ENCODE measurements at places on chromosomes 2 and 18. TPM values are rescaled to one million over a fixed set of nuclear protein-coding genes. Genes with fewer than 3 reads are reported as not detected.

The TBR1 gene
- 2.4 TPM for total RNA-seq

GRCh38 chr18:10776493-10776892 is 250.7 kb downstream of the NAPG start:
- H3K27me3 ChIP-seq = no peaks in the 10 kb centered on the region
- H3K36me3 ChIP-seq = no peaks in the 10 kb centered on the region
- no peak for DNase-seq
- H3K4me1 ChIP-seq = no peaks in the 10 kb centered on the region

DNA sequence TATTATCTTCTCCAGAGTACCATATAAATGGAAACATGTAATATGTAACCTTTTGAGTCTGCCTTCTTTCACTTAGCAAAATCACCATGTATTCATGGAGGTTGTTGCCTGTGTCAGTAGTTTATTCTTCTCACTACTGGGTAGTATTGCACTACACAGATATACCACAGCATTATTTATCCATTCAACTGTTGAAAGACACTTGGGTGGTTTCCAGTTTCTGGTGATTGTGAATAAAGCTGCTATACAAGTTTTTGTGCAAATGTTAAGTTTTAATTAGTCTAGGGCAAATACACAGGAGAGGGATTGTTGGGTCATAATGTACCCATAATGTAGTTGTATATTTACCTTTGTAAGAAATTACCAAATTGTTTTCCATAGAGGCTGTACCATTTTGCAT is 29.6 kb upstream of the RPRD1A start:
- no peak overlapping the region for H3K27ac ChIP-seq
- H3K4me1 ChIP-seq = no peaks in the 10 kb centered on the region
- no peaks in the 10 kb centered on the region for H3K27me3 ChIP-seq
- no peak overlapping the region for H3K4me3 ChIP-seq
- DNase-seq = no peak
- H3K36me3 ChIP-seq = no peaks in the 10 kb centered on the region

The PRKAG3 gene
- total RNA-seq = 0.25 TPM

DNA sequence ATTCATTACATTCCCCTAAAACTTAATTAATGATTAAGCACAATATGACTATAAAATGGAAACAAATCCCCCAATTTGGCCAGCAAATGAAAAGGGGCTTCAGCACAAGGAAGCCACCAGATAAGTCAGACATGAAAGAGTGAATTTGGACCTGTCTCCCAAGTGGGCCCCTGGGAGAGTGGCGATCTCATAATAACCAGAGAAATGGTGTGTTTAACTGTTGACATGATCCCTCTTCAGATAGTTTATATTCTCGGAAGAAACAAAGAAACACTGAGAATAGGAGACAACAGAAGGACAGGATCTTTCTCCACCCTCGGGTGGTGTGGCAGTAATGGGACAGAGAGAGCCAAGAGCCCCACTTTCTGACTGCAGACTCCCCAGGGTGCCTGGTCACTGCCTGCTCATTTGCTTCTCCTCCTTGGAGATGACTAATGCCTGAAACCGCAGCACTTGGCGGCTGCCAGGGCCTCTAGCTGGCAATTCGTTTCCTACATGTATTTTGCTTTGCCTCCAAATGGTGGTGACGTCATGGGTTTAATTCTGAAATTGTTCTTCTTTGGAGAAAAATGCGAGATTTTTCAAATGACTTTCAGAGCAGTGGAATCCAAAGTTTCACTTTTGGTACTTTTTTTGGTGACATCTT is 46.4 kb upstream of the SPP2 start:
- H3K36me3 ChIP-seq = no peaks in the 10 kb centered on the region
- no peaks in the 10 kb centered on the region for H3K27me3 ChIP-seq
- DNase-seq = no peak
- H3K4me1 ChIP-seq = no peaks in the 10 kb centered on the region
- H3K27ac ChIP-seq = no peak overlapping the region

DNA sequence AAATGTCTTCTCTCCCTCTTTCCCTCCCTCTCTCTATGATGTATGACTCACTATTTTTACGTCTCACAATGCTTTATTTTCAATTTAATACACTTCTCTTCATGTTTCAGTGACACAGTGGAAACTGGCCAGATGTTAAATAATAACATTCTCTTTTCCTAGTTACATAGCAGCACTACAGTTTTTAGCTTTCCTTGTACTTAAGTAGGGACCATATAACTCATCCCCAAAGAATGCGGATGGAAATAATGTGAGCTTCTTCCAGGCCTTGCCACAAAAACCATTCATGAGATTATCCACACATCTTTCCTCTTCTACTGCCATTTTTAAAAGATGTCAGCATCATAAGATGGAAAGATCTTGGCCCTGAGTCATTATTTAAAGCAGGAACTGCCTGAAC is 789.4 kb downstream of the LRP1B start:
- no peak overlapping the region for H3K27ac ChIP-seq
- no peaks in the 10 kb centered on the region for H3K27me3 ChIP-seq
- H3K36me3 ChIP-seq = no peaks in the 10 kb centered on the region
- H3K4me1 ChIP-seq = no peaks in the 10 kb centered on the region

The CPO gene
- total RNA-seq = 0.43 TPM

- H3K4me3 ChIP-seq = no peak overlapping the region
- H3K27me3 ChIP-seq = no peaks in the 10 kb centered on the region
- H3K36me3 ChIP-seq = no peaks in the 10 kb centered on the region
- H3K4me1 ChIP-seq = peaks cover 5% of the 10 kb centered on the region
Measured at GRCh38 chr2:64876137-64876647, 113.0 kb upstream of the SLC1A4 start.

- H3K27ac ChIP-seq = no peak overlapping the region
- DNase-seq = no peak
- H3K4me1 ChIP-seq = no peaks in the 10 kb centered on the region
- H3K27me3 ChIP-seq = no peaks in the 10 kb centered on the region
- H3K4me3 ChIP-seq = no peak overlapping the region
Measured at GRCh38 chr2:143140864-143141661, 11.8 kb downstream of the ARHGAP15 start.

DNA sequence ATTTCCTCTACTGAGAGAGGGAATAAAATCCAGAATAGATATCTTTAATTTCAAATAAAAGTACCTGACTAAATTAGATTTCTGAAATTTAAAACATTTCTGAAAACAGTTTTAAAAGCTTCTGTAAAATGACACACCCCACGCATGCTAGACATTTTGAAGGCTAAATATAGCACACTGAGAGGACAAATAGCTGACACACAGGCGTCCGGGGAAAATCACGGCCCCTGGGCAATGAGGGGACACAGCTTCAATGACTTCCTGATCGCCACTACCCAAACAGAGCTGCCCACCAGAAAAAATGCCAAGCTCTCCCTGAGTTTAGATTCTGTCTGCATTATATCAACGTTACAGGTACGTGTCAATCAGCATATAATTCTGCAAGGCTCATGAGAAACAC is 10.9 kb downstream of the TBC1D8 start:
- no peak overlapping the region for H3K4me3 ChIP-seq
- no peaks in the 10 kb centered on the region for H3K27me3 ChIP-seq
- H3K36me3 ChIP-seq = no peaks in the 10 kb centered on the region
- no peak for DNase-seq
- peaks cover 10% of the 10 kb centered on the region for H3K4me1 ChIP-seq

The GATA6 gene
- total RNA-seq = 54.6 TPM

DNA sequence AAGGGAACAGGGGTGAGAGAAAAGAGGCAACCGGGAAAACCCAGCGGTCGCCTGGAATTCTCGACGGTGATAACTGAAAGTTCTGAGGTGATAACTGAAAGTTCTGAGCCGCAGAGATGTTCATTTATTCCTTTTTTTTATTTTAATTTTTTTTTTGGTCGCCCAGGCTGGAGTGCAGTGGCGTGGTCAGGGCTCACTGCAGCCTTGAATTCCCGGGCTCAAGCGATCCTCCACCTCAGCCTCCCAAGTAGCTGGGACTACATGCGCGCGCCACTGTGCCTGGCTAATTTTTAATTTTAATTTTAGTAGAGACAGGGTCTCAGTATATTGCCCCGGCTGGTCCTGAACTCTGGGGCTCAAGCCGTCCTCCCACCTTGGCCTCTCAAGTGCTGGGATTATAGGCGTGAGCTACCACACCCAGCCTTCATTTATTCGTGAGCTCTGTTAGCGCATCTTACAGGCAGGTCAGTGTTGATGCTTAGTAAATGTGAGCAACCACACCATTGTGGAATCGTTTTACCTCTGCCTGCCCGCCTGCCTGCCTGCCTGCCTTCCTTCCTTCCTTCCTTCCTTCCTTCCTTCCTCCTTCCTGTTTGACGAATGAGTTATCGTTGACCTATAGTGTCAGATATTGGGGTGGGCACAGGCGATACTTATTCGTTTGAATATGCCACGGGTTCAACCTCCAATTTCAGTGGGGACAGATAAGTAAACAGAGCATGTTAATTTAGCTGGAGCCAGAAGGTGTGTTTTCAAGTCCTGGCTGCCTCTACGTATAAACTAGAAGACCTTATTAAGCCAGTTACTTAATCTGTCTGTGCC is 557 bp upstream of the E2F6 start:
- peak overlapping the region; percentile 87 for H3K27ac ChIP-seq
- H3K4me1 ChIP-seq = peaks cover 19% of the 10 kb centered on the region
- peak overlapping the region; percentile 82 for H3K4me3 ChIP-seq
- H3K36me3 ChIP-seq = no peaks in the 10 kb centered on the region
- no peaks in the 10 kb centered on the region for H3K27me3 ChIP-seq
- DNase-seq = no peak

- DNase-seq = no peak
- no peak overlapping the region for H3K27ac ChIP-seq
- no peaks in the 10 kb centered on the region for H3K27me3 ChIP-seq
- H3K36me3 ChIP-seq = no peaks in the 10 kb centered on the region
Measured at GRCh38 chr2:225431105-225431863, 31.8 kb downstream of the NYAP2 start.

DNA sequence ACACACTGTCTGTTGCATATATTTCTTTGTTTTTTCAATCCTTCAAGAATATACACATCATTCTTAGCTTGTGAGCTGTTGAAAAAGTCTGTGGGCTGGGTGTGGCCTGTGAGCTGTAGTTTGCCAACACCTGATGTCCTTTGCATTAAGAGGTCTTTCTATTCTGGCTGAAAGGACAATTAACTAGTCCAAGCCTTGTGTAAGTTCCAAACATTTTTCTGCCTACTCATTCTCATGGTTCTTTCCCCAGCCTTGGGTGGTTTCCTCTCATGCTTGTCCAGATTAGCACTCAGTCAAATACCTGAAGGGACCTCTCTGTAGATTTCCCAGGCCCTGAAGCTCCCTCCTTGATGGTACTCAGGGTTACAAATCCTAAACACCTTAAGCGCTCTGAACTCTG is 57.8 kb upstream of the NABP1 start:
- H3K4me3 ChIP-seq = no peak overlapping the region
- no peaks in the 10 kb centered on the region for H3K27me3 ChIP-seq
- H3K27ac ChIP-seq = no peak overlapping the region
- DNase-seq = no peak

The FAM124B gene
- total RNA-seq = 0.39 TPM

The AGXT gene
- total RNA-seq = not detected

DNA sequence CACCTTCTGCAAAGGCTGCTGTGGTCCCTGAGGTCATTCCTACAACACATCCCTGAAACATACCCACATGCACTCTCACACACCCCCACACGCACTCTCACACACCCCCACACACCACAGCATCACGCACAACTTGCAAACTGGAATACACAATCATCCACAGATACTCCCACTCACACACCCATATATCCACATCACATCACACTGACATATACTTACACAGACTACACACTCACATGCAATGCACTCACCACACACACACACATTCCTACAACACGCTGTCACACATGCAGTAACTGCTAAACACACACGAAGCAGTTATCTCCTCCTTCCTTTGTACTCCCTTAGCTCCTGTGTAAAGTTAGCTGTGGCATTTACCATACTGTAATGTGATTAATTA is 57.1 kb upstream of the PKDCC start:
- H3K4me3 ChIP-seq = no peak overlapping the region
- H3K27me3 ChIP-seq = no peaks in the 10 kb centered on the region
- no peaks in the 10 kb centered on the region for H3K36me3 ChIP-seq
- no peak overlapping the region for H3K27ac ChIP-seq
- H3K4me1 ChIP-seq = peaks cover 23% of the 10 kb centered on the region

DNA sequence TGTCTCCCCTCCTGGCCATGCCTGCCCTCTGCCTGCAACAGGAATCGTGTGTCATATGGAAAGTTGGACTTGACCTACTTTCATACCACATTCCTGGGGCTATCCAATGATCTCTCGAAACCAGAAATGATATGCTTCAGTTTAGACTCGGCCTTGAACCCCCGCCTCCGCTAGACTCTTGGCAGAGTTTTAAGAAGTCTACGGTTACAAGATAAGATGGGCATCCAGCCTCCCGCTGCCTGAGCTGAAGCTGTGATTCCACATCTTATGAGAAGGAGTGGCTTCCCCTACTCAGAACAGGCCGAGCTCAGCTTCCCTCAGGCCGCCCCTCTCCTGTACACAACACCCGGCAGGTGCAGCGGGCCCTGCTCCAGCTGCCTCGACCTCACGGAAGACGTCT is 73.9 kb downstream of the MTCL1 start:
- no peaks in the 10 kb centered on the region for H3K27me3 ChIP-seq
- DNase-seq = peak; percentile 89
- peaks cover 31% of the 10 kb centered on the region for H3K4me1 ChIP-seq
- H3K4me3 ChIP-seq = no peak overlapping the region
- H3K36me3 ChIP-seq = no peaks in the 10 kb centered on the region
- H3K27ac ChIP-seq = no peak overlapping the region

GRCh38 chr18:55262021-55262560 is 302.8 kb upstream of the CCDC68 start:
- H3K27me3 ChIP-seq = no peaks in the 10 kb centered on the region
- DNase-seq = no peak
- H3K4me1 ChIP-seq = no peaks in the 10 kb centered on the region
- H3K36me3 ChIP-seq = no peaks in the 10 kb centered on the region

DNA sequence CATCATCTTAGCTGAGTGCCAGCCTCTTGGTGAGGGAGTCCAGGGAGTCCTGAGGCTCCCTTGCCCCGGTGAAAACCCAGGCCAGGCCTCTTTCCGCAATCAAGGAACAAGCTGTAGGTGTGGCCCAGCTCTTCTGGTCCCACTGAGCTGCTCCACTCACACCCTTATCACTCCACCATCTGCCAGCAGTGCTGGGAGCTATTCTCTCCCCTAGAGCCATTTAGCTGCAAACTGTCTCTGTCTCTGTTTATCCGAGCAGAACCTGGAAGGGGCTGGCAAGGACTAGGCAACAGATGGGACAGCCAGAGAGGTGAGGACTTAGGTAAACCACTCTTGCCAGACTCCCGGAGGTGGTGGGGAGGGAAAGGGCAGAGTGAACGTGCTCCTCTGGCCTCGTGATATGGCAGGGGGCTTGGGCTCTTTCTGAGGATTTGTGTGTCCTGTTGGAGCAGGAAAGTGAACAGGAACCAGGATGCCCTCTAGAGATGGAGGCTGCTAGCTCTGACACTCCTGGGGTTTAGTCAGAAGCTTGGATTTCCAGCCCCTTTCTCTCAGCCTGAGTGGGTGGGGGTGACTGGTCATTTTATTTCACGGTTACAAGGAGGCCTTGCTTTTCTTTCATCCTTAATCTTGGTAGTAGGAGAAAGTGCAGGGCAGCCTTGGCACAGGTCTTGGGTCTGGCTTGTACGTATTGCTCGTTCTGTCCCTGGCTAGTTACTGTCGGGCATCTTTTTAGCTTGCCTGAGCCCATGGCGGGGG is 19.6 kb downstream of the B3GNT2 start:
- H3K4me3 ChIP-seq = no peak overlapping the region
- peak overlapping the region; percentile 72 for H3K27ac ChIP-seq
- no peak for DNase-seq
- no peaks in the 10 kb centered on the region for H3K27me3 ChIP-seq
- H3K4me1 ChIP-seq = peaks cover 16% of the 10 kb centered on the region

- no peak overlapping the region for H3K27ac ChIP-seq
- peaks cover 7% of the 10 kb centered on the region for H3K4me1 ChIP-seq
- no peak overlapping the region for H3K4me3 ChIP-seq
- no peaks in the 10 kb centered on the region for H3K36me3 ChIP-seq
- no peak for DNase-seq
- no peaks in the 10 kb centered on the region for H3K27me3 ChIP-seq
Measured at GRCh38 chr2:72689579-72690195, 136.1 kb downstream of the EXOC6B start.

Measured in testis (tissue), 5 donors.